H1 (cell line): ENCODE measurements at places on chromosomes 4 and X. TPM values are rescaled to one million over a fixed set of nuclear protein-coding genes. Genes with fewer than 3 reads are reported as not detected.

GRCh38 chr4:87498446-87498900 lies 30.7 kb downstream of the SPARCL1 start:
- no peak overlapping the region for H3K4me3 ChIP-seq
- H3K27ac ChIP-seq: no peak overlapping the region
- H3K36me3 ChIP-seq: no peaks in the 10 kb centered on the region
- H3K27me3 ChIP-seq: no peaks in the 10 kb centered on the region
- H3K4me1 ChIP-seq: no peaks in the 10 kb centered on the region
- no peak for DNase-seq

GRCh38 chr4:109801895-109802319 lies at the start of gene CFI:
TSS of gene CFI (minus strand) at chr4:109801999. CDS start at chr4:109801971, 28 bp downstream.
- H3K4me1 ChIP-seq: no peaks in the 10 kb centered on the region
- H3K27ac ChIP-seq: no peak within 1 kb of the TSS
- no peaks in the 10 kb centered on the region for H3K36me3 ChIP-seq
- DNase-seq: no peak
- H3K4me3 ChIP-seq: no peak within 1 kb of the TSS

- H3K36me3 ChIP-seq: no peaks in the 10 kb centered on the region
- no peak overlapping the region for H3K4me3 ChIP-seq
- no peaks in the 10 kb centered on the region for H3K27me3 ChIP-seq
- no peaks in the 10 kb centered on the region for H3K4me1 ChIP-seq
Measured at GRCh38 chr4:186981161-186981560, 257.5 kb upstream of the FAT1 start.

The BMPR1B gene
- total RNA-seq: 0.61 and 1.1 TPM in 2 replicates

The TLR10 gene
- total RNA-seq: not detected in 2 replicates

DNA sequence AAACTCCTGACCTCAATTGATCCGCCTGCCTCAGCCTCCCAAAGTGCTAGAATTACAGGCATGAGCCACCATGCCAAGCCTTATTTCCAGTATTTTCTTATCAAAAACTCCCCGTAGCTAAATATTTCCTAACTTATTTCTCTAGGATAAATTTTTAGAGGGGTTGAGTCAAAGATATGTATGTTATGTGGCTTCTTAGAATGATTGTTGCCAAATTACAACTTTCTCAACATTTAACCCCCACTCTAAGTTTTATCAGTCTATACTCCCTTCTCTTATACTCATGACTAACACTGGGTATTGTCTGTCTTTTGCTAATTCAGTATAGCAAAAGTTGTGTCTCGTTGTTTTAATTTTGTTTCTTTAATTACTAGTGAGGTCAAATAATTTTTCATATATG lies 187.7 kb upstream of the LNX1 start:
- DNase-seq: no peak
- no peaks in the 10 kb centered on the region for H3K36me3 ChIP-seq
- H3K4me3 ChIP-seq: no peak overlapping the region
- H3K4me1 ChIP-seq: no peaks in the 10 kb centered on the region
- no peaks in the 10 kb centered on the region for H3K27me3 ChIP-seq
- no peak overlapping the region for H3K27ac ChIP-seq
